GM13977 (cell line): ENCODE measurements at places on chromosomes 2 and 18.

- no peak for DNase-seq
Observed at GRCh38 chr2:177474998-177475397, 82.4 kb downstream of the AGPS start.

DNA sequence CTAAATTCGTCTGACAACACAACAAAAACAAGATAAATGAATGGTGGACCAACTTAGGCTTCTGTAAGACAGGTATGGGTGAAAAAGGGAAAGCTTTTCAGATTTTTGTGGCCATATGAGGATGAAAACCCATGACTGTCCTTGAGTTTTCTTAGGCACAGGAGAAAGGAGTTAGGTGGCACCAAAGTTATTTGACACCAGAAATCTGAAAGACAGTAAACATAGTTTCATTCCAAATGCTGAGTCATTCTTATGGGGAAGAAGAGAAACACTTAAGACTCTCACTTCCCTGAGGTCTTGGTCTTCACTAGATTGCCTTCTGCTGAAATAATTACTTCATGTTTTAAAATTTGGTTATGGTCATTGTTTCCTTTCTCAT, 5.2 kb upstream of the GPD2 start:
- DNase-seq: peak; percentile 70

GRCh38 chr18:26290385-26290784, 64.1 kb downstream of the TAF4B start:
- DNase-seq: no peak

GRCh38 chr2:12716032-12716281, 779 bp upstream of the TRIB2 start:
- DNase-seq: peak; percentile 72

DNA sequence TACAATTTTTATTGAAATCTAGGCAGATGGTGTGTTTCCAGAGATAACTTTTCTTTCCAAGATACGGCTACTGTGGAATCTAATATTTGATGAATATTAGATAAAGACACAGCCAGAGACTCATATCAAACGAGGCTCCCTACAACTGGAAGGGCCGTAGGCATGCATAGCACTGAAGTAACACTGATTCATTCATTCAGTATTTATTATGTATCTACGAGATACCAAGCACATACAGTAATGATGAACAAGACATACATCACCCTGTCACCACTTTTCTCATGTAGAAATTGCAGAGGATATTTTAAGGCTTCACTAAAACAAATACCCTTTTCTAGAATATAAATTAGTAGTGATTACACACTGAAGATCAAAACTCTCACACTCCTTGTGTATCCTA, 74.5 kb downstream of the KCTD18 start:
- no peak for DNase-seq

GRCh38 chr2:191255271-191255670, 10.1 kb downstream of the MYO1B start:
- no peak for DNase-seq

DNA sequence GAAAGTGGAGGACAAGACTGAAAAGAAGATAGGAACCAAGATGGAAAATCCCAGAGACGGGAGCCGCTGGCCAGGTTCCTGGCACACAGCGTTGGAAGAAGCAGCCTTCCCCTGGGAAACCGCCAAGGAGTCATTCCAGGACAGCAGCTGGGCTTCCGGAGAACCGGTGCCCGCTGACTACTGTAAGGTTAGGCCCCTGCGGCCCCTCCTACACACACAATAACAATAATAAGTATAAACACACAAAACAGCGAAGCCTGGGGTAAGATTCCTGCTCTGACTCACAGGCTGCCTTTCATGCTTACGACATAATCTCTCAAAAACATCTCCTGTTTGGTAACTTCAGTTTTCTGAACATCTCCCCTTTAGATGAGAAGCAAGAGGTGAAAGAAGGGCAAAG, 28.1 kb upstream of the MYCN start:
- no peak for DNase-seq

GRCh38 chr2:105999211-105999989, 194.7 kb downstream of the UXS1 start:
- no peak for DNase-seq

GRCh38 chr2:129710670-129711495, 268.6 kb upstream of the RAB6C start:
- no peak for DNase-seq

DNA sequence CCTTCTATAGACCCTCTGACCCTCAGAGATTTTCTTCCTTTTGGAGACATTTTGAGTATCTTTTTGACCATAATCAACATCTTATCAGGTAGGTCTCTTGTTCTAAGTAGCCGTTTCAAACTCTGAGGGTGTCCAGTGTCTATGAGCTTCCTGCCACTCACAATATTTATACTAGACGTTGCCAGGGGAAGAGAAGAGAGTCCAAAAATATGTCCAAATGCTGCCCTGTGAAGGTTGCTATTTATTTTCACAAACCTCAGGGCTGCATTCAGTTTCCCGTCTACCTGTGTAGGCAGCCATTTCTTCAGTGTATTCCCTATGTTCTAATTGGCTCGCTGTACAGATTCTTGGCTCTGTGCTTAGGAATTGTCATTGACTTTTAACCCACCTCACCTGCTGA, 986 bp upstream of the DSG1 start:
- no peak for DNase-seq

- no peak for DNase-seq
Observed at GRCh38 chr18:24795129-24795528, 334.7 kb downstream of the HRH4 start.

DNA sequence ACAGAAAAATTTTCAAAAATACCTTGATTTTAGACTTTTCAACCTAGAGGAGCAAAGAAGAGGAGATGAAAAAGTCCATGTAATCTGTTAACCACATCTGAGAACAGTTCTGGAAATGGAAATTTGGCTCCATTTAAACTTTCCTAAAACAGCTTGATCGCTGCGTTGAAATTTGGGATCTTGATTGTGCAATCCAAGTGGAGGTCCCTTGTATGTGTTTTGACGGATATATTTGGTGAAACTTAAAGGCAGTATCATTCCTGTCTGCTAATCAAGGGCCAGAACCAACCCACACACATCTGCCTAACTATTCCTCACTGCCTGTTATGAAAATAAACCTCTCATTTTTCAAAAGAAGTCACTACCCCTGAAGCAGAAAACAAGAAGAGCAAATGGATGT, 46.6 kb downstream of the SPATS2L start:
- no peak for DNase-seq
